ENCODE measurements at places on chromosomes 12 and 14.

DNA sequence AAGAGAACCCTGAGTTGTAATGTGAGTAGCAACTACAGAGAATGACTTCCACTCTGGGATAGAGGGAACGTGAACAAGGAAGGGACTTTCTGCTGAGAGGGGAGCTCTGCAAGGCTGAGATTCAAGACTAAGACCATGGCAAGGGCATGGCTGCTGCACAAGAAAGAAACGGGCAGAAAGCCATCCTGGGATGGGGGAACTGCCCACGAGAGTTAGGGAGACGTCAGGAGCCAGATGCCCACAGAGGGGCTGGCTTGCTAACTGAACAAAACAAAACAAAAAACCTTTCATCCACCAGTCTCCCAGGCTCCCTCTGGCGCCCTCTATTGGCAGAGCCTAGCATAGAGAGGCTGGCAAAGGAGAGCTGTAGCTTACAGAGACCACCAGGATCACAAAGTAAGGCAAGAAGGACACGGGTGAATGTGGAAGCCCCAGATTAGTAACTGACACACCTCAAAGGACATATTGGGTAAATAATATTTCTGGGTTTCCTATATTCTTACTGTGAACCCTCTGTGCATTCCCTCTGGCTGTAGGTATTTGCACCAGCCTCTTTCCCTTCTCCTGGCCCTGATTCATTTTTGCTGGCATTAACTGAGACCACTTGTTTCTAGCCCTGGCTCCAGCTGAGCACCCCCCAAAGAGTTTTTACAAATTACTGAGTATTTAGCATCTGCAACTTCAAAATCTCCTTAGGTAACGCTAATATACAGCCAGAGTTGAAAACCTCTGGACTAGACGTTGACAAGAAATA is 338.3 kb downstream of the EMP1 start:
- no peak for DNase-seq

GRCh38 chr12:109582636-109583035 is 9.0 kb downstream of the MVK start:
- DNase-seq = no peak

- DNase-seq = no peak
Observed at GRCh38 chr14:54662491-54663133, 95.7 kb downstream of the SAMD4A start.

DNA sequence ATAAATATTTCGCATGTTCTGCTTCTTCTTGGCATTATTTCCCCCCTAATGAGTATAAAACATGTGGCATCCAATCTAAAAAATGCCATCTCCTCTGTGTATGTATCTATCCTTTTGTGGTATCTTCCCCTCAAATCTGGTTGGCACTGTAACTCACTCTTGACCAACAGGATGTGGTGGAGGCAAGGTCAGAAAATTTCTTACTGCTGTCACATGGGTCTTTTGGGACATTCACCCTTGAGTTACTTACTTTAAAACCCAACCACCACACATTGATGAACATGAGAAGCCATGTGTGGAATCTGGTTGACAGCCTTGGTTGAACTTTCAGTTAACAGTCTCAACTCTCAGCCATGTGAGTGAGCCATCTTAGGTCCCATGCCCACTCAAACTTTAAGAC is 516.9 kb downstream of the SLC16A7 start:
- no peak for DNase-seq

DNA sequence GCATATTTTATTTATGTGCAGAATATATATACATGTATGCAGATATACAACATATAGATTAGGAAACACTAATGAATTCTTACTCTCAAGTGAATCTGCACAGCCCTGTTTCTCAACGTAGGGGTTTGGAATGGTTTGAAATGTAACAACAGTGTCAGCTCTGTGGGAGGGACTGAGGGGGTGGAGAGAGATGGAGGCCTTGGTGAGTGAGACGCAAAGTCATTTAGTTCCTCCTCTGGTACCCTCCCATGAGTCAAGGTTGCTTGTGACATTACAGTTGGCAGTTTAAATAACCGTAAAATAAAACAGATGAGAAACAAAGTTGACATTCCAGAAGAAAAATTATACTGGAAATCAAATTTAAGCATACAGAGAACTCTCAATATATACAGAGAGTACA is 313.0 kb upstream of the PRKD1 start:
- DNase-seq = no peak

DNA sequence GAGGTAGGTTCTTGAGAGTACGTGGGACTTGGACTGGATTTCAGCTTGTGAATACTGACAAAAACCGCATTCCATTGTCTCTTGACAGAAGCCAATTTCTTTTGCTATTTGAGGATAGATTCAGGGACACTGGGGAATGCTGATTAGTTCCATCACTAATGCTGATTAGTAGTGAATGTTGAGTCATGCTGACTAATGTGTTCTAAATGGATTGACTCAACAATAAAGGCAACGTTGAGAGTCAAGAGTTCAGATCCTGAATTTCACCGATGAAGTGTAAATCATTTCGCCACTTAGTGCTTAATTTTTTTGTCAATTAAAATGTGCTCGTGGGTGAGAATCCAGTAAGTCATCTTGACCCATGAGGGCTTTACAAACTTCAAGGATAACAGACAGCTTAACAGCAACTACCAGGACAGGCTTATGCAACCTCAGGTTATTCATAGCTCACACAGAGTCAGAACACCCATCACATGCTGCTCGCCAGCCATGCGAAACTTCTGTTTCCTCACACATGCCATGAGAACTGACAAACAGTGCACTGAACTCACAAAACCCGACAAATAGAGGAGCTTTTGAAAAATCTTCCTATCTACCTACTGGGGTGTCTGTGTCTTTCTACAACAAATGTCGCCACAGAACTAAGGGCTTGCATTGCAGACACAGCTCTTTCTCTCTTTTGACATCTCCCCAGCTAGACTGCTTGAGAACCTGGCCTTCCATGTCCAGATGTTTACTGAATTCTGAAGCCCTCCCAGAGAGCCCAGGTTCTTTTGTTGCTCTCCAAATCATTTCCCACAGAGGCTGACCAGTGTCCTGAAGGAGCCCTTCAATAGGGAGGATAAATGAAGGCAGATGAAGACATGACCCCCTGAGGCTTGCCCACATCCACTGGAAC is 316.4 kb downstream of the ZFP36L1 start:
- DNase-seq = no peak

GRCh38 chr14:104694475-104694950 is 5.1 kb downstream of the INF2 start:
- no peak for DNase-seq

GRCh38 chr14:79089576-79089975 is 919.4 kb downstream of the NRXN3 start:
- no peak for DNase-seq
